ENCODE measurements at places on chromosomes 11 and 22. TPM values are rescaled to one million over a fixed set of nuclear protein-coding genes. Genes with fewer than 3 reads are reported as not detected.

The SPTBN2 gene
- total RNA-seq = 55.6 TPM

The SLC22A25 gene
- not detected for total RNA-seq

The RAG2 gene
- total RNA-seq = not detected

The PIH1D2 gene
- total RNA-seq = 1.3 TPM

The OTOG gene
- not detected for total RNA-seq

The CSTF3 gene
- total RNA-seq = 47.8 TPM

The CHRNA10 gene
- total RNA-seq = 1.5 TPM

The SLC22A6 gene
- not detected for total RNA-seq

The PLAAT5 gene
- not detected for total RNA-seq

The AP5B1 gene
- total RNA-seq = 24.2 TPM

The SCGB1A1 gene
- total RNA-seq = 1.1 TPM

The SMTNL1 gene
- total RNA-seq = not detected

The OR8G1 gene
- total RNA-seq = 0.54 TPM

The MPST gene
- 66.8 TPM for total RNA-seq

The PVALB gene
- not detected for total RNA-seq

Measured in K562 (cell line).